ENCODE measurements at places on chromosomes 5 and 9.

DNA sequence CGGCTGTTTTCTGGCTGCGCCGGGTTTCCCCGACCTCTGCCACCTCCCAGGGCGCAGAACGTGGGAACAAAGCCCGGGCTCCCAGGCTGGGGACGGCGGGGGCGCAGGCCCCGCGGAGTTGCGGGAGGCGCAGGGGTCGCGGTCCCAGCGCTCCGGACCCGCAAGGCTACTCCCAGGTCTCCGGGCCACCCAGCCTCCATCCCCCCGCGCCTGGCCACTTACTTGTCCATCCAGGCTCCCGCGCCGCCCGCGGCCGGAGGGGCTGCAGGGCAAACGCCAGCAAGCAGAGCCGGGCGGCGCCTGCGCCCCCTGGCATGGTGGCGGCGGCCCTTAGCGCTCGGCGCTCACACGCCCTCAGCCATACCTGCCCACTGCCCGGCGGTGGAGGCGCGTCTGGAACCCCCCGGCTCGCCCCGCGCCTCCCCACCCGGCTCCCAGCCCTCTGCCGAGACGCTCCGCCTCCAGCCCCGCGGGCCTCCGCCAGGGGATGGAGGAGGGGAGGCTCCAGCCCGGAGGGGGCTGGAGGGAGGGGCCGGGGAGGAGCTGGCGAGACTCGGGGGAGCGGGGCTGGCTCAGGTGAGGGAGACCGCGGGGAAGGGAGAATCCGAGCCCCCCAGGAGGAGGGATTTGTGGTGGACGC is at the start of gene ADAM19:
Gene ADAM19, minus strand, starts transcription at position 395 of the 640 bp plus-strand sequence. Its CDS starts 79 bp downstream, at position 316.
- peak; percentile 48 for DNase-seq

DNA sequence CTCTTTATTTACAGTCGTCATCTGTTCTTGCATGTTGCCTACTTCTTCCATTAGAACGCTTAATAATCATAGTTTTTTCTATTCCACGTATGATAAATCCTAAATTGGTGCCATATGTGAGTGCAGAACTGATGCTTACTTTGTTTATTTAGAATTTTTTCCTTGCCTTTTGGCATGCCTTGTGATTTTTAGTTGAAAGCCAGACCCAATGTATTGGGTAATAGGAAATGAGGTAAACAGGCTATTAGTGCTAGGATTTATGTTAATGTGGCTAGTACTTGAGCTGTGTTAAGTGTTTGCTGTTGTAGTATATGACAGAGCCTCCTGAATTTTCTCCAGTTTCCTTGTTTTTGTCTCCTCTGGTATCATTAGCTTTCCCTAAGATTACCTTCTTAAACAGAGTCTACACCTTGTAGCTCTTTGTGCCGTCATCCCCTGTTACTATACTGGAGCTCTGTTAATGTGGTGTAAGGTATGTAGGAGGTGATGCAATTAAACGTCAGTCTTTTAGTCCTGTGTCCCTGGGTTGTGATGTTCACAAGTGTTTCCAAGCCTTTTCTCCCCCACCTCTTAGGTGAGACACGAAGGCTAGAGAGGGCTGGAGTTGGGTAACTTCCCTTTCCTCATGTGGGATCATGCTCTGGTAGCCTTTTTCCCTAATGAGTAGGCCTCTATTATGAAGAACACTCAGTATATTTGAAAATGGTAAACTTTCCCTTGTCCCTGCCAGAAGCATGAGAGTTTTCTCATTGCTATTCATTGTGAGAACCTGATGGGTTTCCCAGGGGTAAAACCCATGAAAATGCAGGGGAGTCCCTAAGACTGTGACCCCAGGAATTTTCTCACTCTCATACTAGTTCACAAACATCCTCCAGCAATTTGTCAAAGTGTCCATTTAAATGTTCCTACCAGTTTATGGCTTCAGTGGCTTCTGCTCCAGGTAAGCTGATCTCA is 21.2 kb downstream of the SPATA31D3 start:
- no peak for DNase-seq

GRCh38 chr5:66963559-66963971 is 233.0 kb downstream of the CD180 start:
- no peak for DNase-seq

DNA sequence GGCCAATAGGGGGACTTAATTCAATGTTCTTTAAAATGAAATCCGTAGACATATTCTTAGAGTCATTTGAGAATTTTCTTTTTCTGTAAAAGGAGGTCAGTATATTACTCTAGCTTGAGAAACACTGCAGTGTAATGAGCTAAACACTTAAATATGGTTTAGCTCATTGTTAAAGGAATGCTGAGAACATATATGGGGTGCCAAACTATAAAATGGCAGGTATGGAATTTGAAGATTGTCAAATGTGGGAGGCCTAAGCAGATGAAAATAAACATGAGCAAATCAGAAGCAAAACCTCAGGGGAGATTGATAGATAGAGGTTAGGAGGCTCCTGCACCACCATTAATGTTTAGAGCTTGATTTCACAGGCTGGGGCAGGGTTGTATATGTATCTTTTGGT is 57.9 kb downstream of the STX17 start:
- no peak for DNase-seq

GRCh38 chr9:28927691-28928090 is 1354.4 kb upstream of the C9orf72 start:
- no peak for DNase-seq

DNA sequence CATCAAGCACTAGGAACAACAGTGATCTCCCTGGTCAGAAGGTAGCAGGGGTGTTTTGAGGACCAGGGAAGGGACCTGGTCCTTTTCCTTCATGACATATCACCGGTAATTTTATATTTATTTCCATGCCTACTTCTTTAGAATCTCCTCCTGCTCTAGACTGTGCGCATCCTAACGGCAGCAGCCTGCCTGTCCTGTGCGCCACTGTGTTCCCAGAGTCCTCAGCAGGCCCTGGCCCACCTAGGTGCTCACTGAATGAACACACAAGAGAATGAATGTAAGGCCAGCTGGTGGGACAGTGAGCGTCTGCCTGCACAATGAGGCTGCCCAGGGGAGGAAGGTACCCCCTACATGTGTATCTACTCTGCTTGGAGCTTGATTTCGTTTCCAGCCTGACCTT is 51.5 kb downstream of the C5orf15 start:
- DNase-seq: no peak

DNA sequence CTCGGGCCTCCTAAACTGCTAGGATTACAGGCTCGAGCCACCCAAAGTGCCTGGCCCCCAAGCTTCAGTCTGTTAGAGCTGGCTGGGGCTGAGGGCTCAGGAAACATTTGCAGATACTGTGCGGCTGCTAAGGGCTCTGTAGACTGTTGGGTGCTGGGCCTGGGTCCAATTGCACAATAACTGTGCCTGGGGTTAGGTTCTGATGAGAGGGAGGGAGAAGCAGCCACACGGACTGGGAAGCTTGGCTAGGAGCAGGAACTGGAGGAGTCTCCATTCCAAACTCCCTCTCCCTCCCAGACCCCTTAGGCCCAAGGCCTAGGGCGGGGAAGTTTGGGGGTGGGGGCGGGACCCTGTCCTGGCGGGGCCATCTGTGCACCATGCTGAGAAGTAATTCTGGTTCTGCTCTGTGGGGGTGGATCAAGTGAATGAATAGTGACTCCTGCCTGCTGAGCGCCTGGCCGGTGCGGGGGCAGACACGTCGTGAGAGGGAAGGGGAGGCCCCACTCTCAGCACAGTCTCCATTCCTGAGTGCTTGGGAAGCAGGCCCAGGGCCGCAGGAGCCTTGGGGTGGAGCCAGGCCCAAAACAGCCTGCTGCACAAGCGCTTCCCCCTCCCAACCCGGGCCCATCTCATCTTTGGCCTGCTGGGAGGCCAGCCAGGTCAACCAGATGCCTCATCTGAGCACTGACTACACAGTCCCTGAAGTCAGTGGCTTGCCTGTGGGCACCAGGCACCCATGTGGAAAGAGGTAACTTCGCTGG is 1.5 kb downstream of the ASS1 start:
- DNase-seq: no peak

DNA sequence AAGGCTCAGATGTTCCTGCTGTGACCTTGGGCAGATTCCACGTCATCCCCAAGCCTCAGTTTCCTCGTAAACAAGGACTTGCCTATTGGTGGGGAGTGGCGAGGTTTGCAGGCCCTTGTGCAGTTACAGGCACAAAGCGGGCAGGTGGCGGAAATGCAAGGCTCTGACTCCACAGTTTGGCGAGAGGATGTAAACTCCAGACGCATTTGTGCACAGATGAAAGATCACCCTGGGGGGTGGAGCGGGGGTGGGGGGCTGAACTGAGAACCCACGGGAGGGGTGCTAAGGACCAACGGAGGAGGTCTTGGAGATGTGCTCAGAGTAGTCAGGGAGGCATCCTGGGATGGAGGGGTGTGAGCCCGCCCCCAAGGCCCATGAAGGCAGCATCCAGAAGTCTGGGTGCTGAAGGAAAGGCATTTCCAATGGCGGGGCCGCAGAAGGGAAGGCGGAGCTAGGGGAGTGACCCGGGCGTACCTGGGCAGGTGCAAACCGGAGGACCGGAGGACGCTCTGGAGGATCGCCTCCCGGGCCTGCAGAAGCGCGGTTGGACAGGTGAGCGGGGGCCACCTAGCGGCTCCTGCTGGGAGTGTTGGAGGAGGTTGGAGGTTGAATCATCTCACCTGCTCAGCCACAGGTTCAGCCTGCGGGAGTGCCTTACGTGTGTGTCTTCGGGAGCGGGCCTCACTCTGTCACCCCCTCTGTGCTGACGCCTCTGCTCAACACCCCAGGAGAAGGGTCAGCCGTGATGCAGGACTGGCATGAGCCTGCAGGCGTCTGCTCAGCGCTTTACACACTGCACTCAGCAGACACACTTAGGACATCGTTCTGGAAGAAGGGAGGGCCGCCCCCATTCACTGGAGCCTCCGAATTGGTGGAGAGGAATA is 1.9 kb upstream of the FIBCD1 start:
- DNase-seq: peak; percentile 58

DNA sequence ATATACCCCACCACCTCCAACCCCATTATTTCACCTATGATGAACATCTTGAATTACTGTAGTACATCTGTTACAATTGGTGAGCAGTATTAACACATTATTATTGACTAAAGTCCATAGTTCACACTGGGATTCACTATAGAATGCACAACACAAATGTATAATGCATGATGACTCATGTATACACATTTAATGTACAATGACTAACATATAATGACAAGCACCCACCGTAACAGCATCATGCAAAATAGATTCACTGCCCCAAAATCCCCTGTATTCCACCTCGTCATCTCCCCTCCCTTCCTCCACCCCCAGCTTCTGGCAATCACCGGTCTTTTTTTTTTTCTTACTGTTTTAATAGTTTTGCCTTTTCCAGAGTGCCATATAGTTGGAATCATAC is 47.1 kb upstream of the NEK6 start:
- DNase-seq: peak; percentile 46

GRCh38 chr5:41815261-41815660 is 55.0 kb downstream of the OXCT1 start:
- DNase-seq: no peak

DNA sequence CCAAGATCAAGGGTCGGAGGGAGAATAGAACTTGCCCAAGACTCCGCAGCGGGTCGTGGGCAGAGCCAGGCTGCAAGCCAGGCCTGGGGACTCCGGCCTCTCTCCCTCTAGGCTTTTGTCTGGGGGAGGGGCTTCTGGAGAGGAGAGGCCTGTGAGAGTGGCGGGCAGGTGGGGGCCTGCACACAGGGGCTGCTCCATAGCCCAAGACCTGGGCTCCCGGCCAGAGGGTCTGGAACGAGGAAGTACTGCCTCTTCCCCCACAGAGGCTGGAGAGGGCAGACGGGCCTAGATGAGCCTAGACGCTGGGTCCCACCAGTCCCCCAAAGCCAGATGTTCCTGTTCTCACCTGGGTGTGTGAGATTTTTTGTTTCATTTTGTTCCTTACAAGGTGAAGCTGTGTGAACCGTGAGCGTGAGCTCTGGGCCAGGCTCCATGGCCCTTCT is 5.2 kb upstream of the ST6GALNAC6 start:
- DNase-seq: no peak

- DNase-seq: no peak
These were observed 11.9 kb downstream of the TNFAIP8 start for GRCh38 chr5:119367502-119368237.

DNA sequence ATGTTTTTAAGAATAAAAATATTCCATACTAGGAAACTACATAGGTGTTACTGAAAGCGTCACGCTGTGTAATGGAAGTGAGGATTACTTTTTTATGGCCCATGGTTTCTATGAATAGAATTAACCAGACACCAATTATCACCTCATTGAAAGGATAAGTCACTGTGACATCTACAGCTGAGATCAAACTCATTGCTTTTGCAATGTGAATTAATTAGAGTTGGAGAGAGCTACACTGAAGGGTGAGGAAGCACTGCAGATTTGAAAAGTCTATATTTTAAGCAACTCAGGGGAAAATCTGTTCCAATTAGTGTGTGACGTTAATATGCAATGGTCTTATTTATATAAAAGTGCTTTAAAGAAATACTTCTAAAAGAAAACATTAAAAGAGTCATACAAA is 1300.1 kb upstream of the DMAC1 start:
- DNase-seq: no peak

- no peak for DNase-seq
These were observed 273.5 kb downstream of the TMEM38B start for GRCh38 chr9:105967797-105968196.

DNA sequence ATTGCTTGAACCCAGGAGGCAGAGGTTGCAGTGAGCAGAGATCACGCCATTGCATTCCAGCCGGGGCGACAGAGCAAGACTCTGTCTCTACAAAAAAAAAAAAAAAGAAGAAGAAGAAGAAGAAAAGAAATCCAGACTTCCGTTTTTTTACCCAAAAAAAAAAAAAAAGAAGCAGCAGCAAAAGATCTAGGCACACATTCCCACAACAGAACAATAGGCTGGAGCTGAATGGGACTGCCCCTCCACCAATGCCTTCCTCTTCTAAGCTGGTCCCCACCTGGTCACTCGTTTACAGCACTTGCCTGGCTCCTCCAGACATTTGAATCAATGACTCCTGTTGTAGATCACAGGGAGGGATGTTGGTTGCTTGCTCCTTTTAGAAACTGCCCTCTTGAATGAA is 1.6 kb upstream of the LMAN2 start:
- DNase-seq: no peak

DNA sequence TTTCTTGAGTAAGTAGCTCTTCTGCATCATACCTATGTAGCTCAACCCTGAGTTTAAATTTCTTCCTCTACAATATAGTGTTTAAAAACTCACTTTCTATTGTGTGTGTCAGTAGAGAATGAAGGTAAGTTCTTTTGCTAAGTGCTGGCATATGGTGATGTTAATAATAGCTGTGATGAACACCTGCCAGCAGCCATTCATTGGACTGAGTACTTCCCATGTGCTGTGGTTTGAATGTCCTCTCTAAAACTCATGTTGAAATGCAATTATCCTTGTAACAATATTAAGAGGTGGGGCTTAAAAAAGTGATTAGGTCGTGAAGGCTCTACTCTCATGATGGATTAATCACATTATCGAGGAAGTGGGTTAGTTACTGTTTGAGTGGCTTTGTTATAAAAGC is 645.2 kb upstream of the RGMB start:
- DNase-seq: no peak

GRCh38 chr5:73182307-73182706 is 9.3 kb downstream of the TMEM174 start:
- DNase-seq: no peak

All from CD4-positive, alpha-beta T cell treated with Interleukin-1 beta for 1 hour (primary cell).